NCI-H2081 treated with DMSO at 0.1 percent for 48 hours (cell line): ENCODE measurements at places on chromosomes 6 and 20.

GRCh38 chr6:133969285-133969920, 16.4 kb downstream of the TBPL1 start:
- no peak for DNase-seq

- no peak for DNase-seq
Measured at GRCh38 chr6:49264496-49264895, 198.6 kb downstream of the MMUT start.

GRCh38 chr20:36775826-36776225, 2.3 kb upstream of the DSN1 start:
- DNase-seq = no peak

- no peak for DNase-seq
Measured at GRCh38 chr6:37050045-37050853, 44.8 kb downstream of the FGD2 start.

DNA sequence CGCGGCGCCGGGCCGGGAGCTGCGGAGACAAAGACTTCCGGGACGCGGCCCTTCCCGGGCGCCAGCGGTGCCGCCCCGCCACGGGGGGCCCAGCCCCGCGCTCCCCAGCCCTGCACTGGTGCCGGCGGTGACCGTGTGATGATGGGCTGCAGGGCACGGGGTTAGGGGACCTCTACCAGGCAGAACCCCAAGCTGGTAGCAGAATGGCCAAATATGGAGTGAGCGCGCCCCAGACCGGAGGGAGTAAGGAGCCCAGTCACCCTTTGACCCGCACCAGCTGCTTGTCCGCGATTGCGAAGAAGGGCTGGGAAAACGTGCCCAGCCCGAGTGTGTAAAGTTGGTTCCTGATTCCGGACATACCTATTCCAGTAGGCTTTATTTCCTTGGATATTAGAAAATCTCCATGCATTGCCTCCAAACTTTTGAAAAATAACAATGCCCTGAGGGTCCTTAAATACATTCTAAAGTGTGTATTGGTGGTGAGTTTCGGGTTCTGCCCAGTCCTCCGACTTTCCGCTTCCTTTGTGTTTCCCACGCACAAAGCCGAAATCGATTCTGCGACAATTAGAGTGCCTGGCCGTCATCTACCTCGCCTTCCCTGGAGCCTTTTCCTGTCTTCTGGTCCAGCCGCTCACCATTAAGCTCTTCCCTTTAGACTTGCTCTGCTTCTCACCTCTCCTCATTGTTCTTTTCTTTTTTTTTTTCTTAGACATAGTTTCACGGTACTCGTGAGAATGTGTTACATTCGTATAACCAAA, 1.1 kb downstream of the ABRACL start:
- no peak for DNase-seq

- no peak for DNase-seq
Measured at GRCh38 chr20:49979030-49979832, 3.5 kb upstream of the SNAI1 start.

DNA sequence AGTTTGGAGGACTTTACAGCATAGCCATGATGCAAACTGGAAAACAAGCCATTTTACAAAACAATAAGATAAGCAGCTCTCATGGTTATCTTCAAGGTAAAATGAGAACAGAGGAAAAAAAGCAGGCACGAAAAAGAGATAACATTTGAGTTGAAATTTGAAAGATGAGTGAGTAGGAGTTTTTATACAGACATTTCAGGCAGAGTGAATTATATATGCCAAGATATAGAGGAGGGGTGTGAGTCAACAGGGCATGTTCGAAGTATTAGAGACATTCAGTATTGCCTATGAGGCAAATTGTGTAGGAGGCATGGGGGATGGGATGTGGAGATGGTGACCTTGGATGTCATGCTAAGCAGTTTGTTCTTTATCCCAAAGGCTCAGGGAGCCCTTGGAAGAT, 240.5 kb upstream of the MAN1A1 start:
- DNase-seq = no peak

DNA sequence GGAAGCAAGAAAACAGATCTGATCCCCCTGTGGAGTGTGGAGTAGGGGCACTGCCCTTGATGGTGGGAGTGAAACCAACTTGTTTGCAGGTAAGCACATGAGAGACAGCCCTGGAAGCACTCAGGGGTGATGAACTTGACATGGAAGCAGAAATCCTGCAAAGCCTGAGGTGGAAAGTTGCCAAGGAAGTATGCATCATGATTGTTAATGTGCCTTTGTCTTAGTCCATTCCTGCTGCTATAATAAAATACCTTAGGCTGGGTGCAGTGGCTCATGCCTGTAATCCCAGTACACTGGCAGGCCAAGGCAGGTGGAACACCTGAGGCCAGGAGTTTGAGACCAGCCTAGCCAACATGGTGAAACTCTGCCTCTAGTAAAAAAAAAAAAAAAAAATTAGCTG, 40.2 kb upstream of the IFNGR1 start:
- no peak for DNase-seq

GRCh38 chr6:149094156-149094555, 223.4 kb upstream of the TAB2 start:
- no peak for DNase-seq

DNA sequence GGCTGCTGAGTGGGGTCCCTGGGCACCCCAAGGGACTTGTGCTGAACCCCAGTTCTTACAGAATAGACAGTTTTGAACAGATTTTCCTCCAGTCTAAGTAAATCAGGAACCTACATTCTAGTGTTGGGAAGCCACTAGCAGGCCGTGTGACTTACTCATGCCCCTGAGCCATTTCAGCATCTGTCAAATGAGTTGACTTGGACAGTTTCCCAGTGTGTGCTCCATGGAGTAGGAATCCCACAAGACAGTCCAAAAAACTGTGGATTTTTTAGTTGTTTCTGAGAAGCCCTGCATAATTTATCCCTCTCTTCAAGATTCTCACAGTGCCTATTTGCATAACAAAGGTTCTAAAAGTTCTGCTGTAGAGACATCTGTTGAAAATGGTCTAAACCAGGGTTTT, 2.1 kb downstream of the GABRR2 start:
- DNase-seq = no peak

DNA sequence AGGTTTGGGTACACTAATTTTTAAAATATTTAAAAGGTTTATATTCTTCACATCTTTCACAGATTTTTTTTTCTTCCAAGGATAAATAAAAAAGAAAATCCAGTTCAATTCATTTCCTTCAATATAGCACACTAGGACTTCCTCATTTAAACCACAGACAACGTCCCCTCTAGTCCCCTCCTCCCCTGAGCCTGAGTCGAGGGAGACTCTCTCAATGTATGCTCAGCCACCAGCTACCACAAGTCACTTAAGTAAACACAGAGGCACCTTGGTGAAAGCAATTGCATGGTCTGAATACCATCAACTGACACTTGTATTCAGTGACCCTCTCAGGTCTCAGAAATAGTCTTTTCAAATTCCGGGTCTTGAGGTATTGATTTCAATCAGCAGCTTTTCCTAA, 88.6 kb downstream of the SIM1 start:
- DNase-seq = no peak

GRCh38 chr6:141946502-141946901, 186.2 kb upstream of the GJE1 start:
- no peak for DNase-seq

DNA sequence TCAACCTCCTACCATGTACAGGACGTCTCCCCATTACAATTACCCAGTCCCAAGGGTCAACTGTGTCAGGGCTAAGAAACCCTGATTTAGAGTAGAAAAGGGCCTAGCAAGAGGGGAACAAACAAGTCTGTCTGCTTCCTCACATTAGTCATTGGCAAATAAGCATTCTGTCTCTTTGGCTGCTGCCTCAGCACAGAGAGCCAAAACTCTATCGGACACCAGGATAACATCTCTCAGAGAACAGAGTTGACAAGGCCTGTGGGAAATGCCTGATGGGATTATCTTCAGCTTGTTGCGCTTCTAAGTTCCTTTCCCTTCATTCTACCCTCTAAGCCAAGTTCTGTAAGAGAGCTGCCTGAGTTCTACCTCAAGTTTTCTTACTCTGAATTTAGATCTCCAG, 19.0 kb upstream of the VSX1 start:
- no peak for DNase-seq

- no peak for DNase-seq
Measured at GRCh38 chr6:42354702-42355101, 97.0 kb downstream of the TRERF1 start.

GRCh38 chr6:17405944-17406245, 12.5 kb downstream of the CAP2 start:
- DNase-seq = no peak

GRCh38 chr20:44780226-44780625, 30.1 kb downstream of the RIMS4 start:
- no peak for DNase-seq
